Activated CD4-positive, alpha-beta T cell treated with anti-CD3 and anti-CD28 coated beads for 36 hours (primary cell): ENCODE measurements at places on chromosomes 11 and 22.

GRCh38 chr11:128929991-128930390 lies 12.7 kb downstream of the TP53AIP1 start:
- no peak for DNase-seq

GRCh38 chr11:15890031-15890713 lies 466.2 kb downstream of the SOX6 start:
- DNase-seq = no peak

GRCh38 chr11:7651140-7651551 lies 22.2 kb downstream of the CYB5R2 start:
- DNase-seq = no peak

DNA sequence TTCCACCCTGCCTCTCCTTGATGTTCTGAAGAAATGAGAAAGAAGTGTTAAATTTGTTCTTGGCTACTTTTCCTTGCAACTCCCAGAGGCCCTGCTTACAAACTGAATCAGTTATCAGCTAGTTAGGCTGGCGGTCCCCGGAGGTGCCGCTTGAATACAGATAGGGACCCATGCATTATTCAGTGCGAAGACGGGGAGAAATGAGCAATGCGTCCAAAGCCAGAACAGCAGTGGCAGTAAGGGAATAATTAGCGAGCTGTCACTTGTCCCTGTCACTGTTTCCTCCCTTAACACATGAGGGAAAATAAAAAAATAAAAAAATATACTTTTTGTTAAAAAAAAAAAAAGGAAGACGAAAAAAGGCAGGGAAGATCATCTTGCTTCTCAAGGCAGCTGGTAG lies 528.1 kb downstream of the MN1 start:
- DNase-seq = no peak

- no peak for DNase-seq
Observed at GRCh38 chr11:120715239-120715638, 203.7 kb downstream of the GRIK4 start.

DNA sequence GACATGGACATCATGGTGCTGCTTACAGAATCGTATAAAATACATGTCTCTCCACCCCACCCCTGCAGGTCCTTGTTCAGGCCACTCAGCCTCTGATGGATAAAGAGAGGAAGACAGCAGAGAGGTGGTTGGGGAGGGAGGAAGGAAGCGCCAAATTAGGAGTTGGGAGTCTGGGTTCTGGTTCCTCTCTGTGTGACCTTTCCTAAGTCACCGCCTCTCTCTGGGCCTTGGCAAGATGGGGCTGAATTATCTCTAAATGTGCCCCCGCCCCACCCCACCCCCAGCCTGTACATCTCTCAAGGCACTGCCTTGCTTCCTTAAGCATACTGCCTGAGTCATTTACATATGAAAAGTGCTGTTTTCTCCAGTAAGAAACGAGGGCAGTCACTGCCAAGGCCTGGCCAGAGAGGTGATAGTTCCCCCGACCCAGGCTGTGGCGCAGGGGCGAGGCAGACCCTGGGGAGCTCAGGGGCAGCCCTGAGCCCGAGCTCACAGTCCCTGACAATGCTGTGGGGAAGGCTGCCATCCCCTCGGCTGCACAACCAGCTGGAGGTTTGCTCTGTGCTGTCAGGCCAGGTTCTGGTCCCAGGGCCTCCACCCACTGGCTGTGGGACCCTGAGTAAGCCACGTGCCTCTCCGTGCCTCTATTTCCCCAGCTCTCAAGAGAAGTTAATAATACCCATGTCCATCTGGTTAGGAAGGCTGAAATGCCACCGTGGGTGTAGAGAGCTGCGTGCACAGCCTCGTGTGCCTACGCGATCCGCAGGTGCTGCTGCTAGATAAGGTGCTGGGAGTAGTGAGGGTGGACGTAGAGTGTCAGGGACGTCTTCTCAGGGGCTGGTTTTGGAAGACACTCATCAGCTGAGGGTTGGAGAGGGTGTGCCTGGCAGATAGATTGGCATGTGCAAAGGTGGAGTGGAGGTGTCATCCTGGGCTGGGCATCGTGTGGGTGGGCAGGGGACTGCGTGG lies 55.3 kb downstream of the CACNA1I start:
- DNase-seq = no peak

GRCh38 chr22:36528341-36528740 lies 625 bp downstream of the EIF3D start:
- DNase-seq = peak; percentile 23

DNA sequence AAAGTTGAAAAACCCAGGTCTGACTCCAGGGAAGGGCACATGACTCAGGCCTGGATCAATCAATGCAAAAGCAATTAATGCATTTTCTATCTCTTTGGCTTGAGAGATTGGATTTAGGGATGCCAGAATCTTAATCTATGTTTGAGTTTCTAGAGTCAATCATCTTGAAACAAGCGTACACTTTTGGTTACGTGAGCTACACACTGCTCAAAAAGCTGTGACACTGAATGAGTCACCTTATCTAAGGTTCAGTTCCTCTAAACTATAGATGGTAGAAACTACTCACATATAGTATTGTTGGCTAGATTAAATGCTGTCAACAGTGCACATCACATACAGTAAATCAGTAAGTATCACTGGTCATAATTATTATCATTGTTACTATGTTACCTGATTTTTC lies 24.2 kb downstream of the MRE11 start:
- DNase-seq = no peak

- DNase-seq = no peak
Observed at GRCh38 chr11:90737444-90738050, 514.7 kb upstream of the CHORDC1 start.

DNA sequence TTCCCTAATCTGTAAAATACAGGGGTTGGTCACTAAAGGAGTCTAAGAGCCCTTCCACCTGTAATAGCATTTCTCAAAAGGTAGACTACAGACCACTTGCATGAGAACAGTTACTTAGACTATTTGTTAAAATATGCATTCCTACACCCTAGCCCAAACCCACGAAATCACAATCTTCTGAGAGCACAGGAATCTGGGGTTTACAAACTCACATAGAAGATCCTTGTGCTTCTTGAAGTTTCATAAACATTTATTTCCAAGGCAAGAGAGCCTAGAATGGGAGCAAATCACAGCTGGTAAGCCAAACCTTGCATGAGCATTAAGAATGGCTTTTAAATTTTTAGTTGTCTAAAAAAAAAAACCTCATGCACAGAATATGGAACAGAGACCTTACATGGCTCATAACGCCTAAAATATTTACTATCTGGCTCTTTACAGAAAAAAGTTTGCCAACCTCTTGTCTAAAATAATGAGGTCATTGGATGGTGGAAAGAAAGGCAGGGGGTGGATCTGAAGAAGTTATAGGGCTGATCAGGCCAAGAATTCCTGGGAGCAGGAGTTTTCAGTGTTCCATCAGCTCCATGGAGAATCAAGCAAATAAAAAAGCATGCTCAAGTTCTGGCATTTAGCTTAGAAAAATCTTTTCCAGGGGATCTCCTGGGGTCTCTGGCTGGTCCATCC lies 133.4 kb downstream of the CCDC34 start:
- DNase-seq = no peak
